Foreskin keratinocyte (primary cell): ENCODE measurements at places on chromosomes 2 and 18. TPM values are rescaled to one million over a fixed set of nuclear protein-coding genes. Genes with fewer than 3 reads are reported as not detected.

GRCh38 chr2:157246765-157247407 is 10.6 kb upstream of the GALNT5 start:
- DNase-seq: no peak

Gene FASTKD1
- total RNA-seq: 28.3 and 35.2 TPM in 2 replicates

- DNase-seq: no peak
These were observed 39.4 kb upstream of the NFE2L2 start for GRCh38 chr2:177303939-177304338.

Gene MOB1A
- 113 and 116 TPM in 2 replicates for total RNA-seq

DNA sequence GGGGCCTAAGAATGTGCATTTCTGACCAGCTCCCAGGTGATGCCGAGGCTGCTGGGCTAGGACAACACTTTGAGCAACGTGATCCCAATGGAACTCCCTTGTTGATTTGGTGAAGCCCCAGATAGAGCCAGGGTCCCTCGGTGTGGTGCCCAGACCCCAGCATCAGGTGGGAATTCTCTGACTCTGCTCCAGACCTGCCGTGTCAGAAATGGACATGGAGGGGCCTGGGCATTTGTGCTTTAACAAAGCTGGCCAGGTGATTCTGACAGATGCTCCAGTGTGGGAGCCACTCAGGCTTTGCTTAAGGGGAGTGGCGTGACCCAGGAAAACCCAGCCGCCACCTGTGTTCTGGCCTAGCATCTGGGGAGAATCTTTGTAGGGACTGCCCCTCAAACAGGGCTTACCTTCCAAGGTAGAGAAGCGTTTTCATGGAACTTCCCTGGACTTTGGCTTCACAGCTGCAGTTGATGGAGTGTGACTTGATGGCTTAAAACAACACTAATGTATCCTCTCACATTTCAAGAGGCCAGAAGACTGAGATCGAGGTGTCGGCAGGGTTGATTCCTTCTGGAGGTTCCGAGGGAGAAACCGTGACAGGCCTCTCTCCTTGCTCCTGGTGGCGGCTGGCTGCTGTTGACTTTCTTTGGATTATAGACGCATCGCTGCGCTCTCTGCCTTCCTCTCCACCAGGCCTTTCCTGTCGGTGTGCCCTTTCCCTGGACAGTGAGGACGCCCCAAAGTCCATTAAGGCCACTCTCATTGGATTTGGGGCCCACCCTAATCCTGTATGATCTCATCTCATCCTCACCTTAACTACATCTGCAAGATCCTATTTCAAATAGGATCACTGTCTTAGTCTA is 57.0 kb upstream of the HDAC4 start:
- no peak for DNase-seq

- DNase-seq: no peak
These were observed 8.9 kb upstream of the GIGYF2 start for GRCh38 chr2:232688201-232688600.

Gene HK2
- 16.1 and 24.9 TPM in 2 replicates for total RNA-seq

DNA sequence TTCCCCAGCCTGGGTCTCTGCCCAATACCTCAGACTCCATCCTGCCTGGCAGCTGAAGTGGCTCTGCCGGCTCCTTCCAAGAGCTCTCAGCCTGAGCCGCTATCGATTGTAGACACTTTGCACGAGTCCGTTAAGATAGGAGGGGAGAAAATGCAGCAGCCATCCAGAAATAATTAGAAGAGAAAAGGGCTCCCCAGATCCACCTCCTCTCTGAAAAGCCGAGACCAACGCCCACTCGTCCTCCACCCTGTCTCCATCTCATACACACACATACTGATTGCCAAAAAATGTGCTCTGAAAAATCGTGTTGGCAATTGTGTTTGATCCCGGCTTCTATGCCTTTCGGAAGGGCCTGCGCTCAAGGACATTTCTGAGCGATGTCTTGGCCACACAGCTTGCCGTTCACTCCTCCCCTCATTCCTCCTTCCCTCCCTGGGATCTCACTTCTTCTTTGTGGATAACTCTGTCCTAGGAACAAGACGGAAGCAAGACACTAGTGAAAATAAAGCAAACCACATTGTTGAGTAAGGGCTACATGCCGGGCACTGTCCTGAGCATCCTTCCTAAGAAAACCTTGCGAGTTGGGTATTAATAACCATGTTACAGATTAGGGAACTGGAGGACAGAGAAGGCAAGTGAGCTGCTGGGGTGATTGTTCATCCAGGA is 372.8 kb upstream of the MYT1L start:
- DNase-seq: no peak

Gene REG3G
- total RNA-seq: not detected in 2 replicates

DNA sequence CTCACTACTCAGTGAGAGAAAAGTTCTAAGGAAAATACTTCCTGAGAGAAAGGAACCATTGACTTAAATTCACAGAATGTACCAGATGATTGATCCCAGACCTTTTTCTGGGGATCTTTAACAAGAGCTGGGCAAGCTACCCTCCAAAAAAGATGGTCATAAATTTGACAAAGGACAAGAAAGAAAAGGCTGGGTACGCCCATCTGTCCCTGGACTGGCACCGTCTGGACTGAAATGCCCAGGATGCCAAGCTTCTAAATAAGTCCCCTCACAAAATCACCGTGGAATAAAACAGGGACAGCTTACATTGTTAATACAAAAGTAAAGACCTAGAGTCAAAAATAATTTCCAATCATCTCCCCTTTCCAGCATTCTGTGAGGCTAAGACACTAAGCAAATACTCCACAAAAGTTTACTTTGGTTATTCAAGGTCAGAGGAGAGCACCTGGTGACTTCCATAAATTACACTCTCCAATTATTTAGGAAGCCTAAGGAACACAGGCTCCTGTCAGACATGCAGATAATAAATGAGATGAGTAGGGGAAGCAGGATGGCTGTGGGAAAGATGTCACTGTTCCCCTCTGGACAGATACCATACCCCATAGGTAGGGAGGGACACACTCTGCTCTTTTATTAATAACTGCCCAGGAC is 69.9 kb downstream of the UXS1 start:
- no peak for DNase-seq

- no peak for DNase-seq
These were observed 144.9 kb downstream of the ACOXL start for GRCh38 chr2:110877031-110877827.

DNA sequence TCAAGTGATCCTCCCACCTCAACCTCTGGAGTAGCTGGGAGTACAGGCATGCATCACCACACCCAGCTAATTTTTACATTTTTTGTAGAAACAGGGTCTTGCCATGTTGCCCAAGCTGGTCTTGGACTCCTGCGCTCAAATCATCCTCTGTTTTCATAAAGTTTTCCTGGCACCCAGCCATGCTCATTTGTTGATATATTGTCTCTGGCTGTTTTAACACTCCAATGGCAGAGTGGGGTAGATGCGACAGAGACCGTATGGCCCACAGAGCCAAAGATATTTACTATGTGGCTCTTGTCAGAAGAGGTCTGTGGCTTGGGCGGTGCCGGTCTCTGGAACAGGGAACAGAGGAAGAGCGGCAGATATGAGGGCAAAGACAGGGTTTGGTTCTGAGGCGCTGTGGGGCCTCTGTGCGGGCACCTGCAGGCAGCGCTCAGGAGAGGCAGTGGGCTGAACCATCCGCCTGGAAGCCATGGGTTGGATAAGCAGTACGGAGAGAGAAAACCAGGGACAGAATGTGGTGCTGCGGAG is 50.2 kb downstream of the CENPO start:
- DNase-seq: no peak

GRCh38 chr2:290090-290722 is 2.3 kb upstream of the ALKAL2 start:
- DNase-seq: peak; percentile 18

- DNase-seq: no peak
These were observed 72.8 kb downstream of the AQP4 start for GRCh38 chr18:26792661-26793060.

Gene CAPN13
- not detected in 2 replicates for total RNA-seq

DNA sequence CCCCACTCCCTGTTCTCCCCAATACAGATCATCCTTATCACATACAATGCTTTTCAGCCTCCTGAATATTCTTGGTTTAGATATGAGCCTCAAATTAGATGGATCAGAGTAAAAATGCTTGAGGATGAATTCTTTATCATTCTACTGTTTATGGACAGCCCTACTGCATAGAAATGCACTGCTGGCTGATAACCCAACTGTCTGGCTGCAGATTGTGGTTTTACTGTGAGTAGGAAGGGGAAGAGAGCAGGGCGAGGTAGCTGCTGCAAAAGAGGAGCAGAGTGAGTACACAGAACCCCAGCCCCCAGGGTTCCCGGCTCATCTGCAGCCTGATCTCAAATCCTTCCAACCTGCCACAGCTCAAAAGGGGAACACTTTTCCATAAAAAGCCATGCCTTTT is 29.4 kb upstream of the NCOA1 start:
- DNase-seq: no peak

GRCh38 chr18:61285777-61286176 is 47.5 kb upstream of the CDH20 start:
- DNase-seq: no peak

Gene PLCL1
- total RNA-seq: not detected in 2 replicates

GRCh38 chr18:23609390-23610023 is 23.2 kb upstream of the NPC1 start:
- no peak for DNase-seq

DNA sequence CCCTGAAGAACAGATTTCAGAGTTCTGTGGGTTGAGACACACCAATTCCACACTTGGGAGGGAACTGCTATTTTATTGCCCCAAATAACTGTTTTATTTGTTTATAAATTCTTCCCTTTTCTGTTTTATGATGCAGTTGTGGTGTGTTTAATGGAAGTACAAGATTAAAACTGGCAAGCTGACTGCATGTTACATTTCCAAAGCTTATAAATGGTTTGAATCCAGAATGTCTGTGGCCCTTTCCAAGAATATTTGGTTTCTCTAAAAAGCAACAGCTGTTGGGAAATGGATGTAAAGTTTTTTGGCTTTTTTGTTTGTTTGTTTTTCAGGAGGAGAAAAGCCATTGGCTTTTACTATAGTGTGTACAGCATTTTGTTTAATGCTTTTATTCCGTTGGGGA is 234.5 kb downstream of the MTX2 start:
- DNase-seq: no peak

- no peak for DNase-seq
These were observed 24.8 kb downstream of the TTC27 start for GRCh38 chr2:32652555-32653209.
